Stimulated activated CD8-positive, alpha-beta memory T cell treated with anti-CD3 and anti-CD28 coated beads, Interleukin-12 subunit alpha, Interleukin-12 subunit beta, amount 100 ng/mL, for 1 hour (primary cell): ENCODE measurements at places on chromosomes 13 and 19.

DNA sequence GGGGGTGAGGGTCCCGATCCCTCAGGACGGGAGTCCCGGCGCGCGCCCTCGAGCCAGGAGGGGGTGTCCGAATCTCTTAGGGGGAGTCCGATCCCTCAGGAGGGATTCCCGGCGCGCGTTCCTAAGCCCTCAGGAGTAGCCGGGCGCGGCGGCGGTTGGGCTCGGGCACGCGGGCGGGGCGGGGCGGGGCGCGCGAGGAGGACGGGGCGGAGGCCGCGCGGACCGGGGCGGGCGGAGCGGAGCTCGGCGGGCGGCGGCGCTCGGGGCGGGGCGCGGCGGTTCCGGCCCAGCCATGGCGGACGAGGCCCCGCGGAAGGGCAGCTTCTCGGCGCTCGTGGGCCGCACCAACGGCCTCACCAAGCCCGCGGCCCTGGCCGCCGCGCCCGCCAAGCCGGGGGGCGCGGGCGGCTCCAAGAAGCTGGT, at the start of gene CUL4A:
Gene CUL4A (plus strand): TSS at position 278 of the 423 bp plus-strand sequence. CDS start 15 bp downstream, at position 293.
- peak; percentile 42 for DNase-seq

GRCh38 chr19:54099190-54099902, 1.3 kb downstream of the OSCAR start:
- no peak for DNase-seq

GRCh38 chr13:95226932-95227695, 74.1 kb downstream of the ABCC4 start:
- DNase-seq = no peak

DNA sequence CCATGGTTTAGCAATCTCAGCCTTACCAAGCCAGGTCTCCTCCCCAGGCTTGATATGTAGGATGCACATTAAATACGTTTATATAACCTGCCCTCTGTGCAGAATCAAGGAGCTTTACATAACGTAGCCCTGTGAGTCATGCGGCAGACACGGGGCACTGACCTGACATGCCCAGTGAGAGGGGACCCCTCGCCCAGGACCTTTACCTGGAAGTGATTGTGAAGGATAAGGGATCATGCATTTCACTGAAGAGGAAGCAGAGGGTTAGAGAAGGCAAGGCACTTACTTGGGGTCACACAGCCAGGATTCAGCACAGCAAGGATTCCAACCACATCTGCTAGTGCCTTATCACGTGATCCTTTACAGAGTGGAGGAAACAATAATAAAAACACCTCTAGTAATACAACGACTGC, 18.9 kb upstream of the FOSB start:
- no peak for DNase-seq

DNA sequence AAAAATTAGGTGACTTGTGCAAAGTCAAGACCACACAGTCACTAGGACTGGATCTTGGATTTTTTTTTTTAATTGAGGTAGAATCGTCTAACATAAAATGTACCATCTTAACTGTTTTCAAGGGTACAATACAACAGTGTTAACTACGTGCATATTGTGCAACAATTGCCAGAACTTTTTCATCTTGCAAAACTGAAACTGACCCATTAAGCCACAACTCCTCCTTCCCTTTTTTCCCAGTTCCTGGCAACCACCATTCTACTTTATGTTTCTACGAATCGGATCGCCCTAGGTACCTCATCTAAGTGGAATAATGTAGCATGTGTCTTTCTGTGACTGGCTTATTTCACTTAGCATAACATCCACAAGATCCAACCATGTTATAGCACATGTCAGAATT, 37.5 kb upstream of the POMP start:
- DNase-seq = no peak

GRCh38 chr13:106161146-106161545, 374.3 kb downstream of the EFNB2 start:
- no peak for DNase-seq

DNA sequence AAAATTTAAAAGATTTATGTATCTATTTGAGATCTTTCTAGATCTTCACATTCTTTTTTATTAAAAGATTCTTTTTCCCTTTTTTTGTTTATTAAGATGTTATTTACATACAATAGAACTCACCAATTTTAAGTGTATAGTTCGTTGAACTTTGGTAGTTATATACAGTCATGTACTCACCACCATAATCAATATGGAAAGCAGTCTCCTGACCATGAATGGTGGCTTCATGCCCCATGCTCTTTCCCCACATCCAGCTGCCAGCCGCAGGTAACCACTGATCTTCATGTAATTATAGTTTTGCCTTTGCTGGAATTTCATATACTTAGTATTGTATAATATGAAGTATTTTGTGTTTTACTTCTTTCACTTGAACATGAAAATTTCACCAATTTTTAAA, 20.6 kb upstream of the GPR183 start:
- no peak for DNase-seq

GRCh38 chr13:67736646-67737420, 506.7 kb upstream of the PCDH9 start:
- no peak for DNase-seq

- no peak for DNase-seq
These were observed 4.0 kb upstream of the DPF1 start for GRCh38 chr19:38228005-38228377.

- DNase-seq = no peak
These were observed 25.2 kb upstream of the IGSF23 start for GRCh38 chr19:44587963-44588770.

DNA sequence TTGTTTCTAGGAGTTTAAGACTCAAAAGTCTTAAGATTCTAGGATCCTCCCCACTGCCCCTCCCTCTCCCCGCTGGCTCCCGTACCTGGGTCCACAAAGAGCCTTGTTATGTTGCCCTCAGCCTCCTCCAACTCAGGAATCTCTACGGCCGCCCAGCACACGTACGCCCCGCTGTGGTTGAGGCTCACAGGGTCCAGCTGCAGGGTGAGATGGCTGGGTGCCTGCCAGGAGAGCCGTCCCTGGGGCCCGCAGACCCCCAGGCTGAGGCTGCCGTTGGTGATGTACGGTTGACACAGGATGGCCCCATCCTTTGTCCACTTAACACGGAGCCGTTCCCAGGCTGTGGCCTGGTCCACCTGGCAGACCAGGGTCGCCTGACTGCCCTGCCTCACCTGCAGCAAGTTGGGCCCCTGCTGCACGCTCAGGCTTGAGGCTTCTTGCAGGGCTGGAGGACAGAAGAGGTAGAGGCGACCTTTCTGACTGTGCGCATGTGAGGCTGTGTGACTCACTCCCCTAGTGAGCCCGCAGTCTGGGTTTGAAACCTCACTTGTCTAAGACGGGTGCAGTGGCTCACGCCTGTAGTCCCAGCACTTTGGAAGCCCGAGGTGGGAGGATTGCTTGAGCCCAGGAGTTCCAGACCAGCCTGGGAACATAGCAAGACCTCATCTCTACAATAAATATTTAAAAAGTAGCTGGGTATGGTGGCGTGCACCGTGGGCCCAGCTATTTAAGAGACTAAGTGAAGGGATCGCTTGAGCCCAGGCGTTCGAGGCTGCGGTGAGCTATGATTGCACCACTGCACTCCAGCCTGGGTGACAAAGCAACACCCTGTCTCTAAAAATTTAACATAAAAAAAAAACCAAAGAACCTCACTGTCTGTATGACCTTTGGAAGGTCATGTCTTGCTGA, 4.0 kb downstream of the TMIGD2 start:
- no peak for DNase-seq

DNA sequence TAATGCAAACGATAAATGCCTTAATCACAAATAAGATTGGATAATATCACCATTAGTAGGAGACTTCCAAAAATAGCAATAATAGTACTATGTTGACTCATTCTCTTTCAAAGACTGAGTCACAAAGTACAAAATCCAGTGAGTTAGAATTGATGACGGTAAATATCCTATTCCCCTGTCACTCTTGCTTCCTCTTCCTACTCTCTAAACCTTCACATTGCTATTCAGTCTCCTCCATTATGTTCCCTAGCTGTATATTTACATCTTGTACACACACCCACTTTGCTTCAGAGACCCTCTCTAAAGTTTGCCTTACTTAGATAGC, 26.3 kb upstream of the INTS6 start:
- no peak for DNase-seq

- DNase-seq = no peak
These were observed 81.8 kb upstream of the RUBCNL start for GRCh38 chr13:46468570-46469463.

DNA sequence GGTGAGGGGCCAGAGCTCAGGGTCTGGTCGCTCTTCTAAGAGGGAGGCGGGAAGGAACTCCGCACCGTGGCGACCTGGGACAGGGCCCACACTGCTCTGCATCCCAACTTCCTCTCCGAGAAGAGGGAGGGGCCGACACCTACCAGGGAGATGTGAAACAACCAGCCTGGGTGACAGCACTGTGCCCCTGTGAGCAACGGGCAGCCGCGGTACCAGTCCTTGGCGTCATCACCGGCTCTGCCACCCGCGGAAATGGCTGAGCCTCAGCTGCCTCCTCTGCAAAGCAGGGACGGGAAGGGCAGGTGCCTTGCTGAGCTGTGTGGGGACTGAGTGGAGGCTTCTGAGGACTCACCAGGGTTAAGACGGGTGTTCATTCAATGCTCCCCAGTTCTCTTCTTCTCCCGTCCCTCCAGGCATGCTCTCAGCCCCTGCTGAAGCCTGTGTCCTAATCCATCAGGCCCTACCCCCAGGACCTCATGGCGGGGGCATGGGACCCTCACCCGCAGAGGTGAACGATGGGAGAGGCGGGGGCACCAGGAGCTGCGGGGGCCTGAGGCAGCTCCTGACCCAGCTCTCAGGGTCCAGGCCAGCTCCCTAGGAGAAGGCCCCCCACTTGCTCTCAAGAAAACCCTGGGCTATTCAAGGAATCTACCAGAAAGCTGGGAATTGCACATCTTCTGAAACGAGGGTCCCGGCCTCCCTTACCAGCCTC, 9.3 kb downstream of the ZNF787 start:
- DNase-seq = peak; percentile 19

GRCh38 chr13:73673931-73674330, 460.3 kb downstream of the KLF12 start:
- no peak for DNase-seq

GRCh38 chr13:113029487-113030258, 60.7 kb downstream of the MCF2L start:
- peak; percentile 26 for DNase-seq

- no peak for DNase-seq
These were observed 77.0 kb downstream of the LRRC63 start for GRCh38 chr13:46288570-46289259.

DNA sequence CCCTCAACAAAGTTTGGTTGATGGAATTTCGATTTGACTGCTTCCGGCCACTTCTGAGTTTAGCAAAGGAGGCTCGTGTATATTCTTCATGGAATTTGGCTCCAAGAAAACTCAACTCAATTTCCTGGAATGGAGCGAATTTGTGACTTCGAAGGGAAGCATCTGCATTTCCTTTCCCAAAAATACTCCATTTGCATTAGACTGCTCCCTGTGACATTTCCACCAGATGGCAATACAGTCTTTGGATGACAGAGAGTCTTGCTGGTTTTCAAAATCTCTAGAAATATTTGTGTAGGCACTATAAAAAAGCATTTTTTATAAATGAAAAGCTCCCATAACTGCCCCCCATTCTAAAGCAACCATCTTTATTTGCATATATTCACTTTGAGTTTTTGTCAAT, 4.1 kb downstream of the C1QTNF9 start:
- no peak for DNase-seq

DNA sequence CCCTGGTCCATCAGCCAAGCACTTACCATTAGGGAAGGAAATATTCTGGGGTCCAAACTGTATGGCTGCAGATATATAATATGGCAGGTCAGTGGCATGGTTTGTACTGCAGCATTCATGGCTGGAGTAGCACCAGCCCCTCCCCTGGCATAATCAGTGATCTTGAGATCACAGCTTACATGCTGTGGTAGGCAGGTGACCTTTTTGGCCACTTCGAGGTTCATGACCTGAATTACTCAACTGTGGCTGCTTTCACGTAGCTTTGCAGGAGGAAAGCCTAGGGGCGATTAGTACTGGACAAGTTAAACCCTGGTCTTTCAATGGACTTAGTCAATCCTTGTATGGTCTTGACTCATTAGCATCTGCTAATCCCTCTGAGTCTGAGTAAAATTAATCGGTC, 169.8 kb downstream of the SPRY2 start:
- DNase-seq = no peak

DNA sequence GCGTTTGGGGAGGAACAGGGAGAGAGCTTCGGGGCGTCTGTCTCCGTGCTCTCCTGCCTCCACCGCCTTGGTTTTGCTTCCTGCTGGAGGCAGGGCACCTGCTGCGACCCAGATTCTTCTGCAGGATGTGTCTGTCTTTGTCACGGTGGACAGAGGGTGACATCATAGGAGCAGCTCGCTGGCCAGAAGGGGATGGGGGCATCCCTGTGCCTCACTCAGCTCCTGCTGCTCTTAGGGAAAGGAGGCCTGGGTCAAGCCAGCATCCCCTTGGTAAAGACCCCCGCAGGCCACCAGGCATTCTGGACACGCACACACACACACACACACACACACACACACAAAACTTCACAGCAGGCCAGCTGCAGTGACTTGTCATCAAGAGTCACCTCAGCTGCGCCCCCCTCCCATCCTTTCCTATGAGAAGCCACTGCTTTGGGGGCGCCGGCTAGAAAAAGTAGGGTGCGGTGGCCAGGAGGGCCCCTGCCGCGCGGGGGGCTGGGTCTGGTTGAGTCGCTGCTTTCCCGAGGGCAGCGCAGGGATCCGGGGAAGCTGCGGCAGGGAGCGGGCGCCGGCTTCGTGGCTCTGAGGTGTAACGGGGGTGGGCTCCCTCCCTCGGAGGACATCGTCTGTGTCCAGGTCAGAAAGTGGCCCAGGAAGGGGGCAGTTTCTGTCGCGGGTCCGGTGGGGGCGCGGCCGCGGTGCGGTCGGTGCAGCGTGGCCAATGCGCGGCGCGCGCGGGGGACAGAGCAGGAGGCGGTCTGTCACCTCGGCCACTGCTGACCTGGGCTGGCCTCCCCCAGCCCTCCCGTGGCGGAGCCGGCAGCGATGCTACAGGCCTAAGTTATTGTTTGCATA, 15.8 kb upstream of the NPAS1 start:
- DNase-seq = no peak

- DNase-seq = no peak
These were observed 58.5 kb upstream of the GPR12 start for GRCh38 chr13:26819046-26819445.

GRCh38 chr19:522726-523125, 8.8 kb upstream of the CDC34 start:
- DNase-seq = no peak

- no peak for DNase-seq
These were observed 81.7 kb downstream of the KLF12 start for GRCh38 chr13:74052402-74052928.

DNA sequence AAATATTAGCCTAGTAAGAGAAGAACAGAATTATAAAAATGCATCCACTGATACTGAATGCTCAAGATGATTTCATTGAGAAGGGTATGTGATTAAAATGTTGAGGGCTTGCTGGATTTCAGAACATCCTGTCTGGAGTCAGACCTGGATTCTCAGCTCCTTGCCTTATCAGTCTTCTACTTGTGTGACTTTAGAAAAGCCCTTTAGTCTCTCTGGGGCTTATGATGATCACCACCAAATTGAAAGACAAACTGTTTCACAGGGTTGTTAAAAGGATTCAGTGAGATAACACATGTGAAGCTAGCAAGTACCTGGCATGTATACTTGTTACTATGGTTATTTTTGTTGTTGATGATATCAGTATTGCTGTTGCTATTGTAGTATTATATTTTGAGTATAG, 118.4 kb downstream of the GPC6 start:
- DNase-seq = no peak
